ENCODE measurements at places on chromosomes 7 and 10.
A peak's percentile ranks its signal among the peaks of the same experiment; 100 is the strongest.

DNA sequence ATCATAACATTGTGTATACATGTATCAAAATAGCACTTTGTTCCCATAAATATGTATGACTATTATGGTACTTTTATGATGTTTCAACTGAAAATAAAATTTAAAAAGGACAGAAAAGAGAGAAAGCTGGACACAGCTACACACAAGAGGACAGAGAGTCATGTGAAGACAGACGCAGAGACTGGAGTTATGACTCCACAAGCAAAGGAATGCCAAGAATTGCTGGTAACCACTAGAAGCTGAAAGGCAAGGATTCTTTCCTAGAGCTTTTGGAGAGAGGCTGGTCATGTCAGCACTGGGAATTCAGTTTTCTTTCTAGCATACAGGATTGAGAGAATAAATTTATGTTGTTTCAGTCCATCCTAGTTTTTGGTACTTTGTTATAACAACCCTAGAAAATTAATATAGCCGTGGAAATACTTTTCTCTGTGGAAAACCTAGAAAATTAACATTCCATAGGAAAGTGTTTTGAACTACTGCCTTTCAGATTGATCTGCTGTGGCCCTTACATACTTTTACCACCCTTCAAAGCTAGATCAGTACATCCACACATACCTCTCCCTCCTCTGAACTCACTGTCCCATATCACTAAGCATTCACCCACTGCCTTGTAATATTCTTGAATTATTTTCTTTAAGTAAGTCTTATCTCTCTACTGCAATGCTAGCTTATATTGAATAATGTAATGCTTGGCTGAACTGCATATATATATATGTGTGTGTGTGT, 575.3 kb downstream of the IPMK start:
- no peak overlapping the region for H3K4me3 ChIP-seq
- H3K27ac ChIP-seq = no peak overlapping the region
- H3K4me1 ChIP-seq = no peaks in the 10 kb centered on the region

- no peaks in the 10 kb centered on the region for H3K36me3 ChIP-seq
- no peak for DNase-seq
- peaks cover 4% of the 10 kb centered on the region for H3K27me3 ChIP-seq
- no peak overlapping the region for H3K27ac ChIP-seq
- H3K4me3 ChIP-seq = no peak overlapping the region
These were observed 23.8 kb upstream of the FZD1 start for GRCh38 chr7:91240376-91240941.

DNA sequence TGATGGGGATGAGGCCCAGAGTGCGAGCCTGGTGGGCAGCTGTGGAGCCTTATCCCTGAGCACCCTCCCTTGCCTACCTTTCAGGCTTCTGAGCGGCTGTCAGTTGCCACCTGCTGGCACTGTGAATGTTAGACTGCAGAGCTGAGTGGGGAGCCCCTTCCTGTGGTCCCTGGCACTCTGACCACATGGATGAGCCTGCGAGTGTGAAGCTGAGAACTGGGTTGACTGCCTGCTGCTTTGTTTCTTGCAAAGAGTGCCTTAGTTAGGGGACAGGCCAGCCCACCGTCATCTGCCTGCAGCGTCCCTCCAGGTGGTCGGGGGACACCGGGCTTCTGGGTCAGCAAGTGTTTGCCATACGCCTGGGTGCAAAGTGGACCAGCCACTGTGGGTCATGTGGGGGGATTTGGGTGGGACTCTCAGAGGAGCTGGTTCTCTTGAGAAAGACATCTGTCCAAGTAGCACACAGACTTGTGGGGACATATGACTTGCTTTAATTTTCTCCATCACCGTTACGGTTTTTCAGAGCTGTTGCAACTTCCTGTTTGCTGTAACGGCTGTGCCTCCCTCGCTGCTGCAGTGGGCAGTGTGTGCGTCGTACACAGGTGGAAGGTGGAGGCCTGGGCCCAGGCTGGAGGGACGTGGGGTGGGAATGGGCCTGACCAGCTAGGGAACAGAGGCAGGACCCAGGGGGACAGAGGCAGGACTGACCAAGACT, 13.7 kb downstream of the INPP5A start:
- no peaks in the 10 kb centered on the region for H3K27me3 ChIP-seq
- H3K4me3 ChIP-seq = peak overlapping the region; percentile 79
- H3K4me1 ChIP-seq = peaks cover 44% of the 10 kb centered on the region
- H3K36me3 ChIP-seq = peaks cover 5% of the 10 kb centered on the region
- no peak for DNase-seq

DNA sequence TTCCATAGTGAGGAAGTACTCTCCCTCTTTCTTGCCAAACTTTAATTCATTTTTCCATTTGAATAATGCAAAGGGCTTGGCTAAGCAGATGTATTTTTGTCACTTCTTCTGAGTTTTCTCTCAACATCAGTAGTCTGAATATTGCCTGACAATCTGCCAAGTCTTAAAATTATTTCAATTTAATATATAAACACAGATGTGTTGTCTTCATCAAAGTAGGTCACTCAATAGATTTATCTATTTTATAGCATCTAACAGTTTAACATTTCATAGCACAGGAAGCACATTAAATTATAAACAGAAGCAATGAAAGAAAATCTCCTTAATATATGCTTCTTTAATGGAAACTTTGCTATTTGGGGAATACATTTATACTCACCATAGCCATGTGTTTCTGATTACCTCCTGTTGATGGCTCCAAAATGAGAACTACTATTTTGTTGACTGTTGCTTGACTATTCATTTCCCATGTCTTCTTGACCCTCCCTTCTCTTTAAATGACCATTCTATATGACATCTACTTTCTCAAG, 4.5 kb downstream of the CPED1 start:
- H3K27ac ChIP-seq = no peak overlapping the region
- no peak for DNase-seq
- peaks cover 15% of the 10 kb centered on the region for H3K27me3 ChIP-seq
- H3K4me3 ChIP-seq = no peak overlapping the region
- peaks cover 50% of the 10 kb centered on the region for H3K4me1 ChIP-seq

- H3K27me3 ChIP-seq = no peaks in the 10 kb centered on the region
- H3K36me3 ChIP-seq = no peaks in the 10 kb centered on the region
- peak; percentile 27 for DNase-seq
These were observed 15.8 kb downstream of the MACC1 start for GRCh38 chr7:20201380-20201779.

DNA sequence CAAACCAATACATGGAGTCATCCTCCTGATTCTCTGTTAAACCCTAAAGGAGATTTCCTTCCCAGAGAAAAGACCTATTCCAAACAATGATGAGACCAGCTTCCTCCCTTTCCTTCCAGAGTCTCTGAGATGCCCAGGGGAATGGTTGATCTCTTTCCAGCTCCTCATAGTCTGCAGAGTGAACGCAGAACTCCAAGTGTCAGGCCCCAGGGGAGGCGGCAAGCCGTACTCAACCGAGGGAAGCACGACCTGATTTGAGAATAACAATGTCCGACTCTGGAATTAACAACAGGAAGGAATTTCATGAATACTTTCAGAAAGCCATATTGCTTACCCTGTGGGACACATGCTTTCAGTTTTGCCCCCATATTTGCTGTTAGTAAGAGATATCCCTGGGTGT, 241.7 kb upstream of the GLI3 start:
- H3K36me3 ChIP-seq = no peaks in the 10 kb centered on the region
- H3K27ac ChIP-seq = no peak overlapping the region
- no peak for DNase-seq
- no peaks in the 10 kb centered on the region for H3K27me3 ChIP-seq
- no peaks in the 10 kb centered on the region for H3K4me1 ChIP-seq

DNA sequence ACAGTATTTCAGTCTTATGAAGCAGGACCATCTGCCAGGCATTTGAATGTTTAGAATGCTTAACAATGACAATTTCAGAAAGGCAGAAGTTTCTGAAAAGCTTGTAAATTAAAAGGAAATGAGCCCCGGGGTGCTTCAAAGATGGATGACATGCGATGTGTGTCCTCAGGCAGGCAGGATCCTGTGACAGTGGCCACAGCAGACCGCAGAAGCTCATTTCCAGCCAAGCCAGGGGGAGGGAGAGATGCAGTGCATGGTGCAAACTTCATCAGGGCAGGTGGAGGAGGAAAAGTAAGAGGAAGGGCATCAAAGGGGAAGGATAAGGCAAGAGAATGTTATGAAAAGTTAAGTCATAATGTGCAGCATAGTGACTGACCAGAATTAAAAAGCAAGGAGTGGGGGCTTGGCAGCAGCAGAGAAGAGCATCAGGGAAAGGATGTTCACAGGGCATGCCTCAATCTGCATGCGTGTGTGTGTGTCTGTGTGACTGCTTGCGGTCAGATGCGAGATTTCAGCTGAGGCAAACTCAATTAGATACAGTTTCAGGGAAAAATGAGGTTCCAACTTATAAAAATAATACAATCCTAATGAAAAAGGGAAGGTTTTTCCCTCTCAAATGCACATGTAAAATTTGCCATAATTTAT, 173.7 kb downstream of the COBL start:
- no peak overlapping the region for H3K4me3 ChIP-seq
- no peak for DNase-seq
- H3K4me1 ChIP-seq = peaks cover 8% of the 10 kb centered on the region
- no peaks in the 10 kb centered on the region for H3K27me3 ChIP-seq

DNA sequence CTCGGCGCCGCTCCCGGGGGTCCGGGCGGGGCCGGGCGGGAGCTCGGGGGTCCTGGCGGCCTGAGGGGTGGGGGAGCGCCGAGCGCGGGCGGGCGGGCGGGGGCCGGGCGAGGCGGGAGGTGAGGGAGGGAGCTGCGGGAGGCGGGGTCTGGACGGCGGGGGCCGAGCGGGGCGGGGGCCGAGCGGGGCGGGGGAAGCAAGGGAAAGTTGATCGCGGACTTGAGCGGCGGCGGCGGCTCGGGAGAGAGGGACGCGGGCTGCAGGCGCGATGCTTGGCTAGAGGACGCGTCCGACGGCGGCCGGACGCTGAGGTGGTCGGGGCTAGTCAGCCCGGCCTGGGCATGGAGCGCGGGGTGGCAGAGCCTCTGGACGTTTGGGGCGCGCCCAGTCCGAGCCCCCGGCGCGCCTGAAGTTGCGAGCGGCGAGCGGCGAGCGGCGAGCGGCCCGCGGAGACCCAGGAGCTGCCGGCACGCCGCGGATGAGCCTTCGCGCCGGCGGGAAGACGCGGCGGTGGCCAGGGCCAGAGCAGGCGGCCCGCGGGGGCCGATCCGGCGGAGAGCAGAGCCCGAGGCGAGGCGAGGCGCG, at the start of gene CDH23:
Gene CDH23, plus strand, starts transcription at position 210 of the 585 bp plus-strand sequence. CDS start 42,912 bp downstream, outside the sequence.
- H3K36me3 ChIP-seq = no peaks in the 10 kb centered on the region
- peak within 1 kb of the TSS; percentile 72 for H3K4me3 ChIP-seq

DNA sequence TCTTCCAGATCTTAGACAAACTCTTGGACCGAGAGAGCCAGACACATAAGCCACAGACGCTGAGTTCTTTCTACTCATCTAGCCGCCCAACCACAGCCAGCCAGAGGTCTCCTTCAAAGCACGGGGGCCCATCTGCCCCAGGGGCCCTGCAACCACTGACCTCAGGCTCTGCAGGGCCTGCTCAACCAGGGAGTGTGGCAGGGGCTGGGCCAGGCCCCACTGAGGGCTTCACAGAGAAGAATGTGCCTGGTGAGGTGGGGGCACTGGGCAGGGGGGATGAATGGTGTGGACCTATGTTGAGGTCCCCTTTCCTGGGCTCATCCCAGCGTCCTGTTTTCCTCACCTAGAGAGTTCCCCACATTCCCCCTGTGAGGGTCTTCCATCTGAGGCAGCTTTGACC, 11.4 kb downstream of the ZSWIM8 start:
- H3K4me3 ChIP-seq = no peak overlapping the region
- H3K27me3 ChIP-seq = no peaks in the 10 kb centered on the region
- H3K36me3 ChIP-seq = peaks cover 55% of the 10 kb centered on the region
- peaks cover 4% of the 10 kb centered on the region for H3K4me1 ChIP-seq
- peak overlapping the region; percentile 14 for H3K27ac ChIP-seq

DNA sequence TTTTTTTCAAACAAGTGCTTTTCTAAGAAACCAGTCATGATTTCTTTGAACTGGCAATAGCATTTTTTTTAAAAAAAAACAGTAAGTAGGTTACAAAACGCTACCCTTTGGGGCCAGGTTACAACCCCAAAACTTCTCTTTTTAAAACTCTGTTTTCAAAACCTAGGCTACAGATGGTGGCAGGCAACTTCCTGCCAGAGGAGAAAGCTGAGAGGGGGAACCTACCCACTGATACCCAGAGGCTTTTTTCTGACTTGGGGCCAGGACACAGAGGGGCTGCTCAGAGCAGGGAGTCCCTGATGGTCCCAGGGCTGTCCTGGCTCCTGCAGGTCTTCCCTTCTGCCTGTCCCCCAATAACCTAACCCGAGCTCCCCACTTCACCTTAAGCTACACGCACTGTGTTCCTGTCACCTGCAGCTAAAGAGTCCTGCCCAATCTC, 6.9 kb downstream of the STN1 start:
- peaks cover 32% of the 10 kb centered on the region for H3K36me3 ChIP-seq
- H3K4me1 ChIP-seq = peaks cover 37% of the 10 kb centered on the region
- H3K27ac ChIP-seq = peak overlapping the region; percentile 81
- no peaks in the 10 kb centered on the region for H3K27me3 ChIP-seq
- H3K4me3 ChIP-seq = no peak overlapping the region

- no peaks in the 10 kb centered on the region for H3K27me3 ChIP-seq
- no peak overlapping the region for H3K27ac ChIP-seq
- no peak for DNase-seq
- H3K4me1 ChIP-seq = no peaks in the 10 kb centered on the region
- H3K36me3 ChIP-seq = no peaks in the 10 kb centered on the region
These were observed 212.2 kb downstream of the CHRM2 start for GRCh38 chr7:137080516-137081203.

GRCh38 chr7:121395494-121395960, 581 bp downstream of the FAM3C start:
- H3K4me1 ChIP-seq = peaks cover 15% of the 10 kb centered on the region
- peak overlapping the region; percentile 91 for H3K4me3 ChIP-seq
- H3K36me3 ChIP-seq = peaks cover 18% of the 10 kb centered on the region
- no peak for DNase-seq
- H3K27ac ChIP-seq = peak overlapping the region; percentile 90

- no peak for DNase-seq
- no peaks in the 10 kb centered on the region for H3K36me3 ChIP-seq
- H3K4me1 ChIP-seq = no peaks in the 10 kb centered on the region
- H3K27ac ChIP-seq = no peak overlapping the region
- no peak overlapping the region for H3K4me3 ChIP-seq
- peaks cover 9% of the 10 kb centered on the region for H3K27me3 ChIP-seq
These were observed 4.8 kb downstream of the UPK3B start for GRCh38 chr7:76514926-76515771.

DNA sequence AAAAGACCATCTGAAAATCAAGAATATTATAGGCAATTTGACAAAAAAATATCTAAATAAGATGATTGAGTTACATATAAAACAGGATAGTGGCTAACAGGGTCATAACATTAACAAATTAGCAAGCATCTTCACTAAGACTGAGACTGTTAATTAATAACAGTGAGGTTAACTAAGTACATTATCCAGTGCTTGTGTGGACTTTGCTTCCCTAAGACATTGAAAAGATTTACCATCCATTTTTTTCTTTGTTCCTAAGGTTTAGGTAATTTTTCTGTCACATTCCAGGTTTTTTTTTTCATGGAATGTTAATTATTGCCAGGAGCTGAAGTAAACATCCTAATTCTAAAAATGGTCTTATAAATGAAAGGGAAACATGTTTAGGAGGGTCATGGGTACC, 227.6 kb downstream of the ANKRD7 start:
- no peak for DNase-seq
- H3K4me1 ChIP-seq = no peaks in the 10 kb centered on the region
- no peak overlapping the region for H3K4me3 ChIP-seq
- no peaks in the 10 kb centered on the region for H3K27me3 ChIP-seq

- H3K27ac ChIP-seq = no peak overlapping the region
- no peak overlapping the region for H3K4me3 ChIP-seq
- DNase-seq = no peak
- H3K27me3 ChIP-seq = no peaks in the 10 kb centered on the region
These were observed 83.6 kb downstream of the KCNMA1 start for GRCh38 chr10:77553966-77554365.
